ENCODE measurements at places on chromosomes 1 and 21.
A peak's percentile ranks its signal among the peaks of the same experiment; 100 is the strongest.

DNA sequence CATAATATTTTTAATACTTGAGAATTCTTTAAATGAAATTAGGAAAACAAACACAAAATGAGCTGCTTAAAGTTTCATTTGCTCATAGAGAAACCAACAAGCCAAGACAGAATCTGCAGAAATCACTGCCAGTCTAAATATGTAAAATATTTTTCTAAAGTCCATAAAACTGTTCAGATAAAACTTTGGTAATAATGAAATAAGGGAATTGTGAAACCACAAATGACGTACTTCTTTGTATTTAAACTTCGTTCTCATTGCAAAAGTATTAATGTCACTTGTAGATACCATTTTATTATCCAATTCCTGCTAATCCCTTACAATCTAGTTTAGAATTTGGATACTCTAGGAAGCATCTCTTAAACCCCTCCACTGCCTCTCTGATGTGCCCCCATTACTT lies 234.5 kb upstream of the NEGR1 start:
- no peak for DNase-seq

DNA sequence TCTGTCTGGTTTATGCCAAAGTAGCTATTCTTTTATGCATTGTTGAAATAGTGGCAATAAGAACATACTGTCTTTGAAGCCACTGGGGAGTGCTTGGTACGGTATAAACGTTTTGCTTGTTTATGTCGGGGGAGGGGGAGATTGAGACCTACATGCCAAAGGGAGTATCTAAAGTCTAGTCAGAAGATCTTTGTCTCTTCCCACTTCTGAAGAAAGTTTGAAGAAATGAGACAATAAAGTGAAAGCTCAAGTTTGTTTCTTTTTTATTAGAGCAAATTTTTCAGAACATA lies 6.8 kb downstream of the AKIRIN1 start:
- DNase-seq: no peak

GRCh38 chr1:236733653-236734052 lies 47.4 kb downstream of the ACTN2 start:
- no peak for DNase-seq

GRCh38 chr1:204302769-204303168 lies 57.0 kb downstream of the PLEKHA6 start:
- DNase-seq: no peak

GRCh38 chr1:176989023-176989422 lies 175.5 kb downstream of the ASTN1 start:
- no peak for DNase-seq

- no peak for DNase-seq
Observed at GRCh38 chr21:17929510-17929909, 110.4 kb upstream of the C21orf91 start.

DNA sequence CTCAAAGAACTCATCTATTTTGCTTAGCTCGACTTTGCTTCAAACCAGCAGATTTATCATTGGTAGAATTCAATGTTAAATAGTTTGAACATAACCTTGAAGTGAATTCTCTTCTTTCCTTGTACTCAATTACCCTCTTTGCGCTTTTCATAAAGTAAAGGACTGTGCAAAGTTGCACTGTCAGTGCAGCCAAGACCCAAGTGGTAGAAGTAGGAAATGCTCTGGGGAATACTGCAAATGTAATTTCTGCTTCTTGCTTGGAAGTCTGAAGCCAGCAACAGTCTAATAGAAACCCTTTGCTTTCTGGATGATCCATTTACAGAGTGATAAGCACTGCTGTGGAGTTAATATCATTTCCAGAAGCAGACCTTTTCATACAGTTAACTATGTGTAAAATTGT lies 936.7 kb upstream of the TMPRSS15 start:
- DNase-seq: no peak

GRCh38 chr1:190478149-190479049 lies 735 bp upstream of the BRINP3 start:
- DNase-seq: no peak

GRCh38 chr1:164562061-164562460 lies 3.1 kb downstream of the PBX1 start:
- no peak for DNase-seq

- no peak for DNase-seq
Observed at GRCh38 chr1:96374076-96374762, 347.4 kb upstream of the PTBP2 start.

DNA sequence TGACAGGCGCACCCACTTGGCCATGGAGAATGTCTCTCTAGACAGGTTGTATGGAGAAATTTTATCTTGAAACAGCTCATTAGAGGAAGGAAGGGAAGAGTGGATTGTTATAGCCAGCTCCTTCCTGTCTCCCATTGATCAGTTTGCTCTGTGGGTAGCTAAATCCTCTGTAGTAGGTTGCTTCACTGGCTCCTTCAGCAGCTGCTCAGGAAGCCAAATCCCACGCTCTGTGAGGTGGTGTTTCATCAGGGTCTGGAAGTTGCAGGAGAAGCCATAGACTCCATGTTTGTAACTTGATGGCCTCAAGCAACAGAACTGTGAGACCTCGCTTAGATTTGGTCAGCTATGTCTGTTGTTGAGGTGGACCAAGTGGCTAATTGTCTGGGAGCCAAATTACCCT lies 6.8 kb upstream of the NFYC start:
- no peak for DNase-seq

DNA sequence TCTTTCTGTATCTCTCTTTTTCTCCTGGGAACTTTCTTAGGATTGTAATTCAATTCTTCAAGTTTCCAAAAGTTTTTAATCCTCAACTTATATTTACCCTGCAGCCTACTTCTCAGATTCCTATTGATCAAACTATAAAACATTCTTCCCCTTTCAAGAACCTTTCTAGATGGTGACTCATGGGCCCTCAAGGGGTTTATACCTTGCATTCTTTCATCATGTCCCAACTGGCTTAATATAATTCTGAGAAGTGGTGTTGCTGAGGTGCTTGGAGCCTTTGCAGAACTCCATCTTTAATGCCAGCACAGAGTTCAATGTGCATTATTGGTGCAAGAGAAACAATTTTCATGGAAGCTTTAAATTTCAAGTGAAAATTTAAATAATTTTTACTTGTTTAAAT lies 273.4 kb downstream of the VAV3 start:
- no peak for DNase-seq

DNA sequence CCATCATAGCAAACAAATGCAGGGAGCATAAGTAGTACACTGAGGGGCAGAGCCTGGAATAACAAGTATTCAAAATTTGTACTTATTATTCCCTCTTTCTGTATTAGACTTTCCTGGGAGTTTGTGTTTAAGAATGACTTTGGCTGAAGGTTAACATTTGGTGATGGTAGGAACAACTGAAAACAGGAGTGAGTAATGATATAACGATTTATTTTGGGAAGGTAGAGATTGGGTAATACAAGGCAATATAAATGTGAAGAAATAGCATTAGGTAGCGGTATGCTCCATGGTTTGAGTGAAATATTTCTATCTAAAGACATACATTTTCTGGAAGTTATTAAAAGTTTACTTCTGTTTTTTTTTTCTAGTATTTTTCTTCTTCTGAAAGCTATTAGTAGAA lies 18.5 kb upstream of the C1orf21 start:
- DNase-seq: no peak

- peak; percentile 96 for DNase-seq
Observed at GRCh38 chr1:15949453-15950245, 26.3 kb downstream of the ZBTB17 start.

DNA sequence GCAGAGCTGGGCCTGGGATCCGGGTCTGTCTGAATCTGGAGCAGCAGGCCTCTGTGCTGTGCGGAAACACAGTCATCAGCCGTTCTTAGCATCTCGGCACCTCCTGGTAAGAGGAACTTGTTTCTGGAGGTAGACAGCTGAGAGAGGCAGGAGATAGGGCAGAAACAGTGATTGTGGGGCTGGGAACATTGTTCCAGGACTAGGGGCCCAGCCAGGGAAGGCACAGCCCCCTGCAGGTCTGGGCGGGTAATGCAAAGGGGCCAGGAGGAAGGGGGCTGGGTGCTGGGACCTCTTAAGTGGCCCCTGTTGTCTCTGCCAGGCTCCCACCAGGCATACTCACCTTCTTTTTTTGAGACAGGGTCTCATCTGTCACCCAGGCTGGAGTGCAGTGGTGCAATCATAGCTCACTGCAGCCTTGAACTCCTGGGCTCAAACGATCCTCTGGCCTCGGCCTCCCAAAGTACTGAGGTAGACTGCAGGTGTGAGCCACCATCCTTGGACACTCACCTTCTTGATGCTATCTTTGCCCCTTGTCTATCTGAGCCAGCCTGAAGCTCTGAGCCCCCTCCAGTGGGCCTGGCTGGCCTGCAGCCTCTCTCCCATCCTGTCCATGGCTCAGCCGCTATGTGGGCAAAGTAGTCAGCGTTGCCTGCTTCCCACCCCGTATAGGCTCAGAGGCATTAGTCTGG lies 134.3 kb upstream of the ZBTB40 start:
- no peak for DNase-seq

GRCh38 chr1:234322979-234323378 lies 50.3 kb upstream of the COA6 start:
- DNase-seq: peak; percentile 82

DNA sequence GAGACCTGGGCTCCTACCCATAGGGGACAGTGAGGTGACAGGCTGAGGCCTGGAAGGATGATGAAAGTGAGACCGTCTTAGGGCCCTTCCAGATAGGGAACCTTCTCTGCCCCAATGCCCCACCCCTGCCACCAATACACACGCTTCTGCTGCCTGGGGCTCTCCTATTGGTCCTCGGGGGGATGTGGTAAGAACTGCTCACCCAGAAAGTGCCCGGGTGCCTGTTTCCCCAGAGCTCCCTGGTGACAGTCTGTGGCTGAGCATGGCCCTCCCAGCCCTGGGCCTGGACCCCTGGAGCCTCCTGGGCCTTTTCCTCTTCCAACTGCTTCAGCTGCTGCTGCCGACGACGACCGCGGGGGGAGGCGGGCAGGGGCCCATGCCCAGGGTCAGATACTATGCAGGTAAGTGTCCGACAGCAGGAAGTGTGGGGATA lies 948 bp downstream of the SEMA4A start:
- DNase-seq: no peak

DNA sequence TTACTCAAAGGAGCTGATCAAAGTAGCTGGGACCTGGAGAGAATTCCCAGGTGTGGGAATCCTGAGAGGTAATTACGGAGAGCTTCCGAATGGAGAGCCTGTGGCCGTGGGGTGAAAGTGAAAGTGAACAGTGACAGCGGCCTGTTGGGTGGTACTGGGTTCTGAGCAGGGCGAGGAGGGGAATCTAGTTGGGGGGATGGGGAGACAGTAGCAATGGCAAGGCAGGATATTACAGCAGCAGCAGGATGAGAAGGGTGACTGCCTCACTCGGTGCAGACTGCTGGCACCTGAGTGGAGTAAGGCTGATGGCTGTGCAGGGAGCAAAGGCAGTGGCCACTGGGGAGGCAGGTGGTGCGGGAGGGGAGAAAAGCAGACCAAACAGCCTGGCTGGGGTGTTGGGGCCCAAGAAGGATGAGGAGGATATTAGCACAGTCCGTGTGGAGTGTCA lies 70.3 kb upstream of the PRDX6 start:
- DNase-seq: no peak

DNA sequence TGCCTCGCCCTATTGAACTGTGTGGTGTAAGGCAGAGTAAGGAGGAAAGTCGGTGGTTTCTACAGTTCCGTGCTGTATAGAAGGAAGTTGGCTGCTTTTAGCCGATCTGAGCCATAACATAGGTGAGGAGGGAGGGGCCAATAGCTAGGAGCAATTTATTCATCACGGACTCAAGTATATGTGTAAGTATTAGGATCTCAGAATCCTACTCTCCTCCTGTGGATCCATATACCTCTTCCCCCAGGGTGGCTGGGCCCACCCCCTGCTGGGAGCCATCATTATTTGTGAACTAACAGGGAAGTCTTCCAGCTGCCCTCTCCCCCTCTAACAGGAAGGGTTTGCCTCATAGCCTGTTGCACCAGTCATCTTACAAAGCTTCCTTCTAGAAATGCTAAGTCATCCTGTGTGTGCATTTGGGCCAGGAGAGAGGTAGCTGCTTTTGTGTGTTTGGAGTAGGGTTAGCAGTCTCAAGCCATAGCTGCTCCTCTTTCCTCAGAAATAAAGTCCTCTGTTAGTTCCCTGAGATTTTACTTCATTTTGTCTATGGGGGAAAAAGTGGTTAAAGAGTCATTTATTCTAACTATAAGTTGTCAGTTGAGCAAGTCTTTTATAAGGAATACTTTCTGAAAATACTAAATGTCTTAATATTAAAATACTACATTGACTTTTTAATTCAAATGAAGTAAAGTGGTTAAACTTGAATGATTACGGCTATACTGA lies 14.9 kb upstream of the CENPS start:
- no peak for DNase-seq

- DNase-seq: no peak
Observed at GRCh38 chr1:31872658-31873636, 57.1 kb upstream of the SPOCD1 start.

All from activated effector memory CD4-positive, alpha-beta T cell treated with anti-CD3 and anti-CD28 coated beads, Interleukin-2, amount 50 U/mL, for 16 hours (primary cell).